ENCODE measurements at places on chromosomes 12 and 14. TPM values are rescaled to one million over a fixed set of nuclear protein-coding genes. Genes with fewer than 3 reads are reported as not detected.

- no peaks in the 10 kb centered on the region for H3K36me3 ChIP-seq
- no peak overlapping the region for H3K4me3 ChIP-seq
- no peak for DNase-seq
Measured at GRCh38 chr12:132543298-132544079, 53.5 kb downstream of the FBRSL1 start.

The CD69 gene
- 104 TPM for total RNA-seq

DNA sequence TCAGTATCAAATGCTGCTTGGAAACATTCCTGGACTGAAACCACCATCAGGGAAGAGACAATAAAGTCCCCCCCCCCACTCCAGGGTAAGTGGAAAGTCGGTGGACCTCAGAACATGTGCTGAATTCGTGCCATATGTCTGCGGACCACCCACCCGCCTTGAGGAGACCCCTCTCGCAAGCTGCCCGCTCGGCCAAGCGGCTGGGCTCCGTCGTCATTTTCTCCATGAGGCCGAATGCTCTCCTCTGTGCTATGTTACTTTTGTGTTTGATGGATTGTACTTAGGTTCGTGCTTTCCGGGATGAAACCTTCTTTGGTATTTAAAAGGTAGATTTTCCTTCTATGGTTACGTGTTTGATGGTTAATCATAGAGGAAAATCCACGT is 136.2 kb upstream of the RTL1 start:
- no peaks in the 10 kb centered on the region for H3K36me3 ChIP-seq
- no peaks in the 10 kb centered on the region for H3K27me3 ChIP-seq
- DNase-seq, result no peak
- no peaks in the 10 kb centered on the region for H3K4me1 ChIP-seq
- H3K4me3 ChIP-seq, result no peak overlapping the region

The A2M gene
- total RNA-seq, result not detected

GRCh38 chr14:82776958-82777357 is 1243.3 kb upstream of the SEL1L start:
- H3K27me3 ChIP-seq, result no peaks in the 10 kb centered on the region
- no peak overlapping the region for H3K27ac ChIP-seq
- H3K36me3 ChIP-seq, result no peaks in the 10 kb centered on the region
- no peak overlapping the region for H3K4me3 ChIP-seq
- DNase-seq, result no peak

DNA sequence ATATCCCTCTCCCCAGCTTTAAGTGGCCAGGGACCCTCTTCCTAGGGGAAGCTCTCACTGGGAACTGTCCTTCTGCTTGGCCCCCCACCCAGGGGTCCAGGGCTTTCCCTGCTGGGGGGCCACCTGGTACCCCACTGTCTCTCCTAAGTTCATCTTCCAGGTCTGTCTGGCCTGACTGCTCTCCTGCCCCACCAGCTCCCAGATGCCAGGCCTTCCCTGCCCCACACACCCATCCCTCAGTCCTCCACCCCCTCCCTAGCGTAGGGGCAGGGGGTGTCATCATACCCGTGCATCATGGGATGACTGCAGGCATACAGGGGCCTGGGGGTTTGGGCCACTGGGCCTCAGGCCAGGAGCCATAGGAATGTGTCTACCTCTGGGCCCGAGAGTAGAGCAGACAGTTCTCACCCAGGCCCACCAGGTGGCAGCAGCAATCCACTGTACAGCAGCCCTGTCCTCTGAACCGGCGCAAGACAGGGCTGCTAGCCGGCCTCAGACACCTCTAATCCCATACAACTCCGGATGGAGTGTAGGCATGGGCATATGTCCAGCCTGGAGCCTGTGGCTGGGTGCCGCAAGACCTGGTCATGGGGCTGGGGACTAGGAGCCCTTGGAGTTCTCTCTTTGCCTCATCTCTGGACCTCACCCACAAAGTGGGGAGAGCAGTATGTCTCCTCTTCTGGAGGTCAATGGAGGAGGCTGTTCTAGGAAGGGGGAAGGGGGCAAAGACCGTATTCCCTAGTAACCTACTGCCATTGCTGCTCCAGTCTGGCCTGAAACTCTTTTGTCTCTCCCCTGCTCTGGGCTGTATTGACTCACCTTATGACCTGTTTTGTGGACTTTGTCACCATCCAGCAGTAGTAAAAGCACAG is 10.0 kb upstream of the SMARCD1 start:
- H3K27ac ChIP-seq, result peak overlapping the region; percentile 42
- peak; percentile 86 for DNase-seq
- H3K4me3 ChIP-seq, result no peak overlapping the region
- H3K36me3 ChIP-seq, result no peaks in the 10 kb centered on the region

DNA sequence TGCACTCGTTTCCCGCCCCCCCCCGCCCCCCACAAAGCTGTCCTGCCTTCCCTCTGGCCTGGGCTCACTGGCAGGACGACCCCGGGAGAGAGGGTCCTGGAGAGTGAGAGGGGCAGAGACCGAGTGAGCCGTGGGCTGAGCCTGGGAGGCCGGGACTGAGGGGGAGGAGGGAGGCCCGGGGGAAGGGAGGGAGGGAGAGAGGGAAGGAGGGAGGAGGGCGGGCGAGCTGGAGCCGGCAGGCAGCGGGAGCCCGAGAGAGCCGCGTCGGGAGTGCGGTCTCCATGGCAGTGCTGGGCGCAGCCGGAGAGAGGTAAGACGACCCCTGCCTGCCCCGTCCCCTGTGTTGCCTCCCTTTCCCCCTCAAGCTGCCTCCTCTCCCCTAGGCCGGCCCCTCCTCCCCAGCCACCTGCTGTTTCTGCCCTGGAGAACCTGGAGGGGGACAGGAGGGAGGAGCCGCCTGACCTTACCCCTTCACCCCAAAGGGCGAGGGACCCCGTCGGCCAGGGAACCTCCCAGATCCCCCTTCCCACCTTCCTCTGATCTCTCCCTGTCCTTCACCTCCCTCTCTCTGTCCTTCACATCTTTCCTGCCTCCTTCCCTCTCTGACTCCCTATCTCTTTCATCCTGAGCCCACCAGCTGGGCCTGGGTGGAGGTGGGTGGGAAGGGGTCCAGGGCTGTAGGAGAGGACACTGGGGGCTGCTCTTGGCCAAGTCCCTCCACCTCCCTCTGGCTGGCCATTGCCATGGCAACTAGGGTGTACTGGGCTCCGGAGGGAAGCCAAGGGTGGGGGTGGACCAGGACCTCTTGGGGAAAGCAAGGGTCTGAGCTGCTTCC is at the start of gene GPR162:
GPR162 (plus strand) TSS at position 231 of the 835 bp plus-strand sequence. CDS start 2,078 bp downstream, outside the sequence.
- H3K27ac ChIP-seq, result no peak within 1 kb of the TSS
- H3K36me3 ChIP-seq, result no peaks in the 10 kb centered on the region
- peak within 1 kb of the TSS; percentile 8 for H3K4me3 ChIP-seq
- H3K27me3 ChIP-seq, result peaks cover 54% of the 10 kb centered on the region

DNA sequence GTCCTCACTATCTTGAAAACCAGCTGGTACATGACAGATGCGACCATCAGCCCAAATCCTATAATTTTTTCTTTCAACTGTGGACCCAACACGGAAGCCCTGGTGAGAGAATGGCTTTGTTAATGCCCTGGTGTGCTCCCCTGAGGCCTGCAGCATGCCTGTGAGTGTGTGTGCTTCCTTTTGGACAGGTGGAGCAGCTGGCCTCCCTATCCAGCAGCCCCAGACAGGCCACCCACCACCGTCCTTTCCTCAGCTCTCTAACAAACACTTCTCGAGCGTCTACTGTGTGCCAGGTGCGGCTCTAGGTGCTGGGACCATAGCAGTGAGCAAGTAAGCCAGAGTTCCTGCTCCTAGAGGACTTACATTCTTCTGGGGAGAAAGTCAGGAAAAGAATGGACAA is 78.9 kb upstream of the GZMB start:
- peaks cover 8% of the 10 kb centered on the region for H3K27me3 ChIP-seq
- peaks cover 4% of the 10 kb centered on the region for H3K4me1 ChIP-seq
- H3K36me3 ChIP-seq, result no peaks in the 10 kb centered on the region
- DNase-seq, result no peak
- no peak overlapping the region for H3K27ac ChIP-seq

DNA sequence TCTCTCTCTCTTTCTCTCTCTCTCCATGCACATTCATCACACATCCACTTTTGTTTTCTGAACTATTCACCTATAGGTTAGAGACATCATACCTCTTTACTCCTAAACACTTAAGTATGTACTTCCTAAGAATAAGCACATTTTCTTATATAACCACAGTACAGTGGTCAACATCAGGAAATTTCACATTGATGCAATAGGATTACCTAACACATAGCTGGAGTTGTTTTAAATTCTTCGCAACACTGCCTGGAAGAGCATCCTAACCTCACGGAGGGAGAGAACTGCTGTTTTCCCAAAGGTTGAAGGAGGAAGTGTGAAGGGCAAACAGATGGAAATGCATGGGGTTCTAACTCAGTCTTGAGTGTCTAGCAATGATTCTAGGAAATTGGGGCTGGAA is 159.2 kb downstream of the SYT1 start:
- H3K27ac ChIP-seq, result no peak overlapping the region
- no peaks in the 10 kb centered on the region for H3K36me3 ChIP-seq
- no peak overlapping the region for H3K4me3 ChIP-seq
- no peak for DNase-seq
- H3K27me3 ChIP-seq, result no peaks in the 10 kb centered on the region

GRCh38 chr12:42235426-42235825 is 2.6 kb downstream of the YAF2 start:
- no peak for DNase-seq
- H3K27me3 ChIP-seq, result no peaks in the 10 kb centered on the region
- no peak overlapping the region for H3K4me3 ChIP-seq
- H3K27ac ChIP-seq, result no peak overlapping the region
- peaks cover 40% of the 10 kb centered on the region for H3K4me1 ChIP-seq
- peaks cover 28% of the 10 kb centered on the region for H3K36me3 ChIP-seq

DNA sequence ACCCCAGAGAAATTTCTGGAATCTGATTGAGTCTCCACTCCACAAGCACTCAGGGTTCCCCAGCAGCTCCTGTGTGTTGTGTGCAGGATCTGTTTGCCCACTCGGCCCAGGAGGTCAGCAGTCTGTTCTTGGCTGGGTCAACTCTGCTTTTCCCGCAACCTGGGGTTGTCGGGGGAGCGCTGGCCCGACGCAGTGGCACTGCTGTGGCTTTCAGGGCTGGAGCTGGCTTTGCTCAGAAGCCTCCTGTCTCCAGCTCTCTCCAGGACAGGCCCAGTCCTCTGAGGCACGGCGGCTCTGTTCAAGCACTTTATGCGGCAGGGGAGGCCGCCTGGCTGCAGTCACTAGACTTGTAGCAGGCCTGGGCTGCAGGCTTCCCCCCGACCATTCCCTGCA is 23.7 kb downstream of the P2RX4 start:
- no peaks in the 10 kb centered on the region for H3K27me3 ChIP-seq
- no peak overlapping the region for H3K4me3 ChIP-seq
- no peak overlapping the region for H3K27ac ChIP-seq
- DNase-seq, result no peak

- no peak for DNase-seq
- H3K27ac ChIP-seq, result no peak overlapping the region
- H3K4me3 ChIP-seq, result no peak overlapping the region
- H3K4me1 ChIP-seq, result peaks cover 23% of the 10 kb centered on the region
- no peaks in the 10 kb centered on the region for H3K36me3 ChIP-seq
- peaks cover 5% of the 10 kb centered on the region for H3K27me3 ChIP-seq
Measured at GRCh38 chr12:116595186-116595585, 36.0 kb downstream of the MAP1LC3B2 start.

- no peak overlapping the region for H3K4me3 ChIP-seq
- peaks cover 4% of the 10 kb centered on the region for H3K4me1 ChIP-seq
- H3K27me3 ChIP-seq, result peaks cover 2% of the 10 kb centered on the region
- no peak overlapping the region for H3K27ac ChIP-seq
Measured at GRCh38 chr14:101221549-101222160, 318.1 kb upstream of the RTL1 start.

GRCh38 chr12:12331244-12331771 is 18.7 kb downstream of the MANSC1 start:
- no peak overlapping the region for H3K27ac ChIP-seq
- H3K27me3 ChIP-seq, result peaks cover 30% of the 10 kb centered on the region
- H3K4me3 ChIP-seq, result no peak overlapping the region
- H3K36me3 ChIP-seq, result no peaks in the 10 kb centered on the region

GRCh38 chr12:84166812-84167211 is 745.8 kb downstream of the SLC6A15 start:
- no peak overlapping the region for H3K4me3 ChIP-seq
- no peak overlapping the region for H3K27ac ChIP-seq
- no peaks in the 10 kb centered on the region for H3K36me3 ChIP-seq
- no peaks in the 10 kb centered on the region for H3K4me1 ChIP-seq

The SYNDIG1L gene
- not detected for total RNA-seq

DNA sequence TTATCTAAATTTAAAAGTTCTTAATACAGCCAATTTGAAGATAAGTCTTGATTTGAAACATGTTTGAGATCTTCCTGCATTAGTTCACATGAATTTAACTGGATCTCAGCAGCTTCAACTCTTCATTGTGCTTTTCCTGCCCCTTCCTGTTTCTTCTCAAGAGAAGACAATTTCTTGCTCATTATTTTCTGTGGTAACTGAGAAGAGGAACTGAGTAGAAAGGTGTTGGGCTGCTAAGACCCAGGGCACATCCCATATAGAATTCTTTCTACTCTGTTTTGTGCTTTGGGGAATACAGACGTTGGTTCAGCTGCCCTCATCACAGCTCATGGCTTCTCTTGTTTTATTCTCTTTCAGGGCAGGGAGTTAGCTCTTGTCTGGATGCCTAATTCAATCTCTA is 110.2 kb downstream of the SNAPC1 start:
- H3K27me3 ChIP-seq, result peaks cover 65% of the 10 kb centered on the region
- no peak for DNase-seq
- peaks cover 5% of the 10 kb centered on the region for H3K4me1 ChIP-seq
- H3K36me3 ChIP-seq, result peaks cover 8% of the 10 kb centered on the region
- no peak overlapping the region for H3K4me3 ChIP-seq

The KERA gene
- not detected for total RNA-seq

DNA sequence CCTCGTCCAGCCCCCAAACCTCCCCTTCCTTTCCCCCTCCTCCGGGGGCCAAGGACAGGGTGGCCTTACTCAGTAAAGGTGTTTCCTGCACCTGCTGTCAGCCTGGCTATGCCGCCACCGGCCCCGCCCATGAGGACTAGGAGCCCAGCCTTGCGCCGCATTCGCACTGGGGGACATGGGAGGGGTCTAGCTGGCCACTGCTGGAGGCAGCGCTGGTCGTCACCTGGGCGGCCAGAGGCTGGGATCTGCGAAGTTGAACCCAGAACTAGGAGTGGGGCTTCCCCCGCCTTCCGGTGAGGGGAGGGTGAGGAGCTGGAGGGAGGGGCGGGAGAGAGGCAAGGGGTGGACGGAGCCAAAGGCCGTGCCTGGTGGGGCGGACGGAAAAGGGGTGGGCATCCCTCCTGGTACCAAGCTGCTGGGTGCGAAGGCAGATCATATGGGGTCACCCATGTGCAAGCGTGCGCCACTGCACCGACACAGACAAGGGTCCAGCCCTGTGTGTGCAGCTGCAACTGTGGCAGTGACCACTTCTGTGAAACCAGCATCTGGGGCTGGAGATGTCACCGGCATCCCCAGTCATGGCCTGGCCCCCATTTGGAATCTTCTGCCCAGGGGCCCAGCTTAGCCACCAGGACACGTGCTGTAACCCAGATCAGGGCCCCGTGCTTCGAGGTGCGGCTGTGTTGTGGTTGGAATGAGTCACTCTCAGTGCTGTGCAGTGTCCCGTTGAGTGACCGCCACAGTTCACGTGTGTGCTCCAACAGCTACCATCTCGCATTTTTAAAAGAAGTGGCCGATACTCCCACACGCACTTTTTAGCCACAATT is 8.5 kb downstream of the AMN start:
- no peaks in the 10 kb centered on the region for H3K36me3 ChIP-seq
- no peak overlapping the region for H3K27ac ChIP-seq
- no peak overlapping the region for H3K4me3 ChIP-seq
- peaks cover 6% of the 10 kb centered on the region for H3K4me1 ChIP-seq

The TPH2 gene
- total RNA-seq, result not detected

GRCh38 chr12:124497039-124497438 is 70.4 kb downstream of the NCOR2 start:
- no peak overlapping the region for H3K27ac ChIP-seq
- H3K4me3 ChIP-seq, result no peak overlapping the region
- H3K36me3 ChIP-seq, result no peaks in the 10 kb centered on the region
- H3K4me1 ChIP-seq, result peaks cover 20% of the 10 kb centered on the region
- no peaks in the 10 kb centered on the region for H3K27me3 ChIP-seq

Data from activated CD8-positive, alpha-beta memory T cell treated with anti-CD3 and anti-CD28 coated beads, Interleukin-2, amount 10 ng/mL, durations not matched to agents 7 days and 5 days (primary cell).